ENCODE measurements at places on chromosomes 6 and 20.

DNA sequence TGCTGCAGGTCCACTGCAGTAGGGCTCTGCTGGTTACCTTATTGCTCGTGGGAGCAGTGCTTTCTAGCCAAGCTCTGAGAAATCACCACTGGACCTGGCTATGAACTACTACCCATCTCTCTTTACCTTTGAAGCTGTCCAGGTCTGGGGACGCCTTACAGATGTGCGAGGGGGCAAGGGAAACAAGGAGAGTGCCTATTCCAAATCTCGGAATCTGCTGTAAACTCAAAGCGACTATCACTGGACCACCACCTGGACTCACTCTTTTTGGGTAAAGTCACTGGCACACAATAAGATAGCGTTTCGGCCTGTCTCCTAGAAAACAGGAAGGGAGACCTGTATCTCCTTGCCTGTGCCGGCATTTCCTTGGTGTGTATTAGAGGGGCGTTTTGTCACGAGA, 5.3 kb downstream of the NRN1 start:
- no peak overlapping the region for H3K27ac ChIP-seq
- H3K4me1 ChIP-seq = peaks cover 37% of the 10 kb centered on the region
- no peaks in the 10 kb centered on the region for H3K36me3 ChIP-seq
- DNase-seq = no peak
- no peak overlapping the region for H3K4me3 ChIP-seq

- H3K27ac ChIP-seq = peak overlapping the region; percentile 94
- no peaks in the 10 kb centered on the region for H3K27me3 ChIP-seq
- DNase-seq = no peak
- H3K36me3 ChIP-seq = peaks cover 20% of the 10 kb centered on the region
Measured at GRCh38 chr6:31737315-31737990, 1.1 kb upstream of the CLIC1 start.

- no peak overlapping the region for H3K27ac ChIP-seq
- H3K4me3 ChIP-seq = no peak overlapping the region
- DNase-seq = no peak
- H3K27me3 ChIP-seq = no peaks in the 10 kb centered on the region
- H3K36me3 ChIP-seq = no peaks in the 10 kb centered on the region
Measured at GRCh38 chr6:146595972-146596731, 2.6 kb upstream of the ADGB start.

- no peak for DNase-seq
- H3K27ac ChIP-seq = peak overlapping the region; percentile 81
- H3K27me3 ChIP-seq = peaks cover 37% of the 10 kb centered on the region
- H3K4me1 ChIP-seq = peaks cover 51% of the 10 kb centered on the region
- no peaks in the 10 kb centered on the region for H3K36me3 ChIP-seq
Measured at GRCh38 chr6:32092760-32093497, 16.2 kb downstream of the TNXB start.

- H3K4me3 ChIP-seq = no peak overlapping the region
- no peaks in the 10 kb centered on the region for H3K36me3 ChIP-seq
- no peak for DNase-seq
- no peaks in the 10 kb centered on the region for H3K27me3 ChIP-seq
- peaks cover 38% of the 10 kb centered on the region for H3K4me1 ChIP-seq
- H3K27ac ChIP-seq = peak overlapping the region; percentile 70
Measured at GRCh38 chr6:17877196-17877894, 110.1 kb downstream of the KIF13A start.

DNA sequence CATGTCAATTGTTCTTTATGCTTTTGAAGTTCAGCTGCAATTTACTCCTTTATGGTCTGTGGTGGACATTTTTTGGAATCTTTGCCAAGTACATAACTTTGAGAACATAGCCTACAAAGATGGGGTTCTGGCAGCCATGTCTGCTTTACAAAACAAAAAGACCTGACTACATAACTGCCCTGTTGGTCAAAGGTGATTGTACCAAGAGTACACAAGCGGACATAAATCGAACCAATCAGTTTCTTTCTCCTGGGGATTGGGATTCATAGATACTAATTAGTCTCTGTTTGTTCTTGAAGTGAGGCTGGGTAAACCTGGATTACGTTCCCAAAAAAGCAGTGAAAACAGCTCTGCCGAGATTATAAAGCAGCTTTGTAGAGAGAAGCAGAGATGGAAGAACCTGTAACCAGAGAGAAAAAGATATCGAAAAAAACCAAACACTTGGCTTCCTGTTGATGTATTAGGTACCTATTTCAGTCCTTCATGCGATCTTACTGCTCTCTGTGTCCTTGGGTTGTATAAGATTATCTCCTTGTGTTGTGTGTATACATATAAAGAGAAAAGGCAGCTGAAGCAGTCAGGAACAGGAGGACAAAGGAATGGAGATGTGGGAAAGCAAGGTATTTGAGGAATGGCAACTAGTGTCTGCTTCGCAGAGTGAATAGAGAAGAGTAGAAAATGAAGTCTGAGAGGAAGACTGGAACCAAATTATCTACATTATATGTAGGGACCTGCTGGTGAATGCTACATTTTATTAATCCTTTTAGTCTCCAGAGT, 2.7 kb upstream of the ZFAND3 start:
- H3K27ac ChIP-seq = no peak overlapping the region
- H3K4me1 ChIP-seq = peaks cover 21% of the 10 kb centered on the region
- H3K36me3 ChIP-seq = no peaks in the 10 kb centered on the region
- no peak overlapping the region for H3K4me3 ChIP-seq

GRCh38 chr20:32663335-32664011, 10.3 kb downstream of the C20orf203 start:
- no peaks in the 10 kb centered on the region for H3K36me3 ChIP-seq
- no peaks in the 10 kb centered on the region for H3K4me1 ChIP-seq
- no peak overlapping the region for H3K4me3 ChIP-seq
- H3K27ac ChIP-seq = no peak overlapping the region

DNA sequence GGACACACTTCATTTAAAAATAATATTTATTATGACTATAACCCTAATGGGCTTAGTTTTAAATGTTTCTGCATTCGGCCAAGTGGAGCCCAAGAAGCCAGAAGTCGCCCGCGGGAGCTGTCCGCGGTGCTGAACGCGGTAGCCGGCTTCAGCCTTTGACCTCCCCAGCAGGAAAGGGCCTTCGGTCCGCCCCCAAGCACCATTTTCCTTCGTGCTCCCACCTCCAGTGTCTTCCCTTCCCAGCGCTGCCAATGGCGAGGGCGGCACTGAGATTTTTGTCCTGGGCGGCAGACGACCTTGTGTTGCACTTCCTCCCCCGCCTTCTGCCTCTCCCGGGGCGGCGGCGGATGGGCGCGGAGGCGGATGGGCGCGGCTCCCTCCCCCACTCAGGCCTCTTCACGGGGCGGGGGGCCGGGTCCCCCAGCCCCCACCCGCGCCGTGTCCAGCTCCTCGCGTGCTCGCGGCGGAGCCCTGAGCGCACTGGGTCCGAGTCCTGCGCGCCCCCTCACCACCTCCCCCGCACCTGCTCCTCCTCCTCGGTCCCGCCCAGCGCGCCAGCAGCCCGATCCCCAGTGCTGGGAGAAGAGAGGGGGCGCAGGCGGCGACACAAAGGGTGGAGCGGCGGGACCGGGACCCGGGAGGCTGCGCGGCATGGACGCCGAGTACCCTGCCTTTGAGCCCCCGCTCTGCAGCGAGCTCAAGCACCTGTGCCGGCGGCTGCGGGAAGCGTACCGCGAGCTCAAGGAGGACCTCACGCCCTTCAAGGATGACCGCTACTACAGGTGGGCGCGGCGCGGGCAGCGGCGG, 23.6 kb upstream of the TMEM181 start:
- H3K27ac ChIP-seq = peak overlapping the region; percentile 65
- H3K36me3 ChIP-seq = no peaks in the 10 kb centered on the region
- H3K4me1 ChIP-seq = peaks cover 21% of the 10 kb centered on the region
- peaks cover 47% of the 10 kb centered on the region for H3K27me3 ChIP-seq
- no peak for DNase-seq
